Fibroblast of skin of right biceps (primary cell): ENCODE measurements at places on chromosomes 1 and 21.

DNA sequence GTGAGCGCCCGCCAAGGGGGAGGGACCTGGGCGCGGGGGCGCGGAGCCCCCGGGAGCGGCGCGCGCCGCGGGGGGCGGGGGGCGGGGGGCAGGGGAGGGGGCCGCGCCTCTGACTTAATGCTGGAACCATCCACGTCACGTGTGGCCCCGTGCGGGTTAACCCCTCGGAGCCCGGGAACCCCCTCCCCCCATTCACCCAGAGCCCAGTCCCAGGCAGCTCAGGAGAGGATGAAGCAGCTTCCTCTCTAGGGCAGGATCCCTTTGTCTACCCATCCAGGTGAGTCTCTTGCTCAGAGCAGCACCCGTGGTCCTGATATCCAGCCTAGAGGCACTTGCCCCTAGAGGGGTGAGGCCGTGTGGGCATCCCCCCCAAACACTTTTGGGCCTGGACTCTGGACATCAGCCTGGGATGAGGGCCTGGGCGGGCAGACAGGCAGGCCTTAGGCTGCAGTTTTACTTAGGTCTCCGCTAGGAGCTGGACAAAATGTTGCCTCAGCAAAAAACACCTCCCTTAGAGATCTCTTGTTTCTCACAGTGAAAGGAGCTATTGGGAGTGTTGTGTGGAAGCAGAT, at the start of gene ALX3:
Gene ALX3 (minus strand): TSS at position 2 of the 572 bp plus-strand sequence. CDS start 60 bp downstream, outside the sequence.
- no peak for DNase-seq

- peak; percentile 56 for DNase-seq
These were observed 35.2 kb upstream of the MAB21L3 start for GRCh38 chr1:116075990-116076389.

GRCh38 chr1:230138561-230139239, 71.7 kb downstream of the GALNT2 start:
- DNase-seq: no peak

GRCh38 chr21:33021667-33022066, 4.1 kb upstream of the OLIG2 start:
- no peak for DNase-seq
